ENCODE measurements at places on chromosomes 3 and 15.

DNA sequence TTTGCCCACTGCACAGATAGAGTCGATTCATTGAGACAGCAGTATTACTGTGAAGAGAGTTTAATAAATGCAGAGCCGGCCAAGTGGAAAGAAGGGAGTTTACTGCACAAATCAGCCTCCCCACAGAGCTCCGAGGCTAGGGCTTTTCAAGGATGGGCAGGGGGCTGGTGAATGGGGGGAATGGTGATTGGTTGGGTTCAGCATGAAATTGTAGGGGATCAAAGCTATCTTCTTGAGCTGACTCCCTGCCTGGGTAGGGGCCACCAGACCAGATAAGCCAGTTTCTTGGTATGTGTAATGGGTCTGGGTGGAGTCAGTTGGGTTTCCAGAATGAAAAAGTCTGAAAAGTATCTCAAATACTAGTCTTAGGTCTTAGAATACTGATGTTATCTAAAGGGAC, 66.6 kb downstream of the SYNPR start:
- DNase-seq: no peak

DNA sequence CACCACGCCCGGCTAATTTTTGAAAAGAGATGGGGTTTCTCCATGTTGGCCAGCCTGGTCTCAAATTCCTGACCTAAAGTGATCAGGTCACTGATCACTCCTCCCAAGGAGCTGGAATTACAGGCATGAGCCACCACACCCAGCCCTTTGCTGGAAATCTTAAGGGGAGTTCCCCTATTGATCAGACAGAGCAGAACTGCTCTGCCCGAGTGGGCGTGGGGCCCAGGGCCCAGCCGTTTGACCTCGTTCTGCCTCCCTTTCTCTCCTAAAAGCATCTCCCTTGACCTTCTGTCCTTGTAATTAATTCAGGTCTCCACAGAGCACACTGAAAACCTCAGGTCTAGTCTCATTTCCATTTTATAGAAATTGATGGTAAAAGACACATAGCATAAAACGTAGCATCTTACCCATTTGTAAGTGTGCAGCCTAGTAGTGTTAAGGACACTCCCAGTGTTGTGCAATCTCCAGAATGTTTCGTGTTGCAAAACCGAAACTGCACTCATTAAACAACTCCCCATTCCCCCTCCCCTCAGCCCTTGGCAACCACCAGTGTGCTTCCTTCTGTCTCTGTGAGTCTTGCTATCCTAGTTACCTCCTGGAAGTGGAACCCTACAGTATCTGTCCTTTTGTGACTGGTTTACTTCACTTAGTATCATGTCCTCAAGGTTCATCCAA, 89.3 kb downstream of the SLCO3A1 start:
- DNase-seq: no peak

DNA sequence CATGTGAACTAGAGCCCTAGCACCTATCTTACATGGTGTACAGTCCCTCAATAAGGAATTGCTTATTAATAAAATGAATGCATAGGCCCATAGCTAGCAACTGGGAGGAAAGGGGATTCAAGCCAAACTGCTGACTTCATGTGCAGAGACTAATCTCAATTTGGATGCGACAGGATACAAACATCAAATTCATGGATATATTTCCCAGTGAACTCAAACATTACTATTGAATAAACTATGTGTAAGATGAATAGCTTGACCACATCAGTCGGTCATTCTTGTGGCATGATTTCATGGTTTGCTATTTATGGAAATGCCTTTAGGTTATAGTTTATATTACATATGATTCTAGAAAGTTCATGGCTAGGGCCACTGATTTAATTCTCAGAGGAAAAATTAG, 268.6 kb upstream of the SLITRK3 start:
- no peak for DNase-seq

DNA sequence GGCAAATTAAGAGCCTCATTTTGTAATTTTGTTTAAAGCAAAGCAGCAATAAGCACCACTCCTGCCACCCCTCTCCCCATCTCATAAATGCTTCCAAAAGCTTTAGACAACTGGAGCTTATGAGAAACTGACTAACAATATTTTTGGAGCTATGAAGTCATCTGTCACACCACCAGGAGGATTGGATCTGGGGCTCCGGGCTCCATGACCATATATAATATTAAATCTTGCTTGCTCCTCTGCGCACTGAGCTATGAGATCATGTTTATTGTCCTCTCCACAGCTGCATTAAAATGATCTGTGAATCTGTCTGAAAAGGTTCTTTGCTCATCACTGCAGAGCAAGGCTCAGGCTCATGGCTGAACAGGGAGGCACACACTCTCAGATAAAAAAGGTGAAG, 323.7 kb downstream of the ZNF621 start:
- DNase-seq: no peak

DNA sequence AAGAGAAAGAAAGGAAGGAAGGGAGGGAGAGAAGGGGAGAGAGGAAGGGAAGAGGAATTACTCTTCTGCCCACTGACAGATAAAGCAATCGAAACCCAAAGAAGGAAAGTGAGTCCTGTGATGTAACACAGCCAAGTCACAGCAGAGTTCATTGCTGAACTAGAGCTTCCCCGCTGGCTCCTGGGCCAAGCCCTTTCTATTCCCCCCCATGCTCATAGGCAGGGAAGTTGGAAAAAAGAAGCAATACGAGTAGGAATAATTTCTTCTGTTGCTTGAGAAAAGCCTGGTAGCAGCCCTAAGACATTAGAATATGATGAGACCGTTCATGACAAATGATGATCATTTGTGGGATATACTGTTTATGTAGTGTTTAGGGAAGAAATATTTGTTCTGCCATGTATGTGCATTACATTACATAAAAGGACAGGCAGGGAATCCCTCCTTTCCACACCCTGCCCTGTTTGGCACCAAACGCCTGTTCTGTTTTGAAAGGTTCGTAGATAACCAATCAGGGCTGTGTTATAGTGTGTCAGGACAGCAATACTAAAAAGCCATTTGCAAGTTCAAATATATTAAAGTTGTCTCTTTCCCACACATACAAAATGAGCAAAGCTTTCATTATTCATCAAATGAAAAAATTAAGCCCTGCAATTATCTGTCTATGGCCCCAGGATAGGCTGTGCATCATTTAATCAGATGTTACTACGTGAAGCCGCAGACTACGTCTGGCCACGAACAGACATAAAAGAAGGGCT, 111.0 kb upstream of the TRPM1 start:
- no peak for DNase-seq
